Cardiac muscle cell (in vitro differentiated cells and primary cell): ENCODE measurements at places on chromosomes 2 and 18. TPM values are rescaled to one million over a fixed set of nuclear protein-coding genes. Genes with fewer than 3 reads are reported as not detected.

DNA sequence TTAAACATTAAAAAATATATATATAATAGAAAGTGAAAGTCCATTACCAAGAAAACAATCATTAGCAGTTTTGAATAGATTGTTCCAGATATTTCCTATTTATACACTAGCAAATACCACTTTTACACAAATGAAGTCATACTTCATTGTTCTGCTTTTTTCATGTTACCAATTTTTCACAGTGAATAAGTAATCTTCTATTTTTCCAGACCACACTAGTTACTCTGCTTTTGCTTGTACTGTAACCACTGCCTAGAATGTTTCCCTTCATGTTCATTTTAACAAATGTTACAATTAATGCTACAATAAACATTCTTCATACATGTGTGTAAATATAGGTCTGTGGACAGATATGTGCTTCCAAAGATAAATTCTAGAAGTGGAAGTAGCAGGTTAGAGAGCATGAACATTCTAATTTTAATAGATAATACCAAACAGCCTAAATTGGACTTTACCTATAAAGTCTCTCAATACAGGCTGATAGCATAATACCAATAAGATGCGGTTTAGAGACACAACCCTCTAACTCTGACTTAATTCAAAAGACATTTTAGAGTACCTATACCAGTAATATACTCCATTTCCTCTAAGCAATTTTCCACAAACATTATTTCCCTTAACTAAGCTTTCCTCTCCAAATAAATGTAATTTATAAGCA is 17.0 kb downstream of the ITSN2 start:
- DNase-seq = no peak

DNA sequence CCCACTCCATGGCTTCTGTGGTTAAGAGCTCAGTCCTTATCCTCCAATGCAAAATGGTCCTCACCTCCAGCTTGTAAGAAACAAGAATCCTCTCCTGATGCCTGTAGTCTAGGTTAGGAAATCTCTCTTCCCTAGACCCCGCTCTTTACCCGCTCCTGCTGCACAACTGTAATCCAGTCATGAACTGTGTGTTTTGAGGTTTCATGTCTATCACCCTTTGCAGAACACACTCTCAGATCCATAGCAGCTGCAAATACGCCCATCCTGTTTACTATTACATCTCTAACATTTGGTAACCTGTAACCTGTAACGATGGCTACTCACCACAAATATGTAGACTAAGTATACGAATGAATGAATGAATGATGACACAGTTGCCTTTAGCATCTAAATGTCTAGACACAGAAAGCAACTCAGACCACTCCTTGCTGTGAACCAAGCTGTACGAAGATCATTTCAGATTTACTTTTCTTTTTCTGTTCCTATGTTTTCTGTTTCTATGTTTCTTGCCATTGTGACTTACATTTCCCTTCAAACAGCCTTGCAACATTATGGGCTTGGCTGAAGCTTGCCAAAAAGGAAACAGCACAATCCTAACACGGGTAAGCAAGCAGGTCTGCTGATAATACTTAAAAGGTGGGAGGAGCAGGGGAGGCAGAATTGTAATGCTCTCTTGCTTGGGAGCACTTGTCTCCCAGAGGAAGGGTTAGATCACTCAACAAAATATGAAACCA is 53.7 kb downstream of the EPHA4 start:
- DNase-seq = no peak

DNA sequence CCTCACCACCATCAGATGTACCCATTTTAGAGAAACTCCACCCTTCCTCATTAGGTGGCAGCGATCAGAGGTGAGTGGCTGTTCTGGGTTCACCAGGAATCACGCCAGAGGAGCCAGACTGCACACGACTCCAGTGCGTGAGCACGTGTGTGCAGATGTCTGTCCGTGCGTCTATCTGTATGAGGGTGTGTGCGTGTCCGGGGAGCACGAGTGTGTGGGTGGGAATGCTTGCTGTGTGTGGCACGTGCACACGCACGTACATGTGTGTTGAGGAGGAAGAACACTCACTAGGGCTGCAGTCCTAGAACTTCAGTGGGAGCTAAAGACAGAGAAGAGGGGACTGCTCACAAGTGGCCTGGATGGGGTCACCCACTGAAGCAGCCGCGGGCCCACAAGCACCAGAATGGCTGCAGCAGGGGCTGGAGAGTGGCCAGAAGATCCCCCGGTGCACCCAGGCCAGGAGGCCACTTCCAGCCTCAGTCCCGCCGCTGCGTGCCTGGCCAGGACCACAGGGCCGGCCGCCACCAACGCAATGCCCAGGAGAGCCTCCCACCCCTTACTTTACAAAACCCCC is 13.9 kb downstream of the HDAC4 start:
- no peak for DNase-seq

GRCh38 chr2:24424387-24424786 is 64.1 kb upstream of the ITSN2 start:
- DNase-seq = no peak

- DNase-seq = no peak
Observed at GRCh38 chr2:182920089-182920488, 53.7 kb upstream of the FRZB start.

DNA sequence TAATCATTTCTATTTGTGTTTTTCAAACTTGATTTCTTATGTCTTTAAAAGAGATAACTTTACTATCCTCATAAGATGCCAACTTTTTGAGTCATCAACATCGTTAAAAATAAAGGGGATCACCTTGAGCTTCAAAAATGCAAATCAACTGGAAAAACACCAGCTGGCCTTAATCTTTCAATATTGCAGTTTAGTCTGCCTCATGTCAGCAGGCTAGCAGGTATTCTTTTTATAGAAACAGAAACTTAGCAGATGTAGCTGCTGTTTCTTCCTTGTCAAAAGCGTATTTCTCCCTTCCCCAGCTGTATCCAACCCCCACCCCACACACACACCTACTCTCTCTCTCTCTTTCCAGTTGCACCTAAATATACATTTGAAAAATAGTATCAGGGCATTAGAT is 154.1 kb upstream of the ZNF804A start:
- no peak for DNase-seq

DNA sequence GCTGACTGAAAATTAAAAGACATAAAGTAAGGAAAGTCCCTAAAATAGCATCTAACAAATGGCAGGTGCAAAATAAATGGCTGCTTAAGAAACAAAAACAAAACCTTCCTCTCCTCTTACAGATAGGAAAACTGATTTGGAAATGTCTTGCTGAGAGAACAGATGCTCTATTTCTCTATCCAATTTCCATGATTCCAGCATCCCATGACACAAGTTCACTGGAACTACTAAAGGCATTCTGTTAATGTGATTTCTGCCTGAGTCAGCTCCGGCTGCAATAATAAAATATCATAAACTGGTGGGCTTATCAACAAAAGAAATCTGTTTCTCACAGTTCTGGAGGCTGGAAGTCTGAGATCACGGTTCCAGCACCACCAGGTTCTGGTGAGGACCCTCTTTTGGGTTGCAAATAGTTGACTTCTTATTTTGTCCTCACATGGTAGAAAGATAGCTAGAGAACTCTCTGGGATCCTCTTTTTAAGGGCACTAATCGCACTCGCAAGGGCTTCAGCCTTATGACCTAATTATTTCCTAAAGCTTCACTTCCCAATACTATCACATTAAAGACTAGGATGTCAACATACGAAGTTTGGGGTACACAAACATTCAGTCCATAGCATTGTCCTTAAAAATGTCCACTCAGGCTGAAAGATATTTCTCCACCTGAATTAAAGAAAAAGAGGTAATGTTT is 78.2 kb upstream of the GALNT3 start:
- DNase-seq = no peak

DNA sequence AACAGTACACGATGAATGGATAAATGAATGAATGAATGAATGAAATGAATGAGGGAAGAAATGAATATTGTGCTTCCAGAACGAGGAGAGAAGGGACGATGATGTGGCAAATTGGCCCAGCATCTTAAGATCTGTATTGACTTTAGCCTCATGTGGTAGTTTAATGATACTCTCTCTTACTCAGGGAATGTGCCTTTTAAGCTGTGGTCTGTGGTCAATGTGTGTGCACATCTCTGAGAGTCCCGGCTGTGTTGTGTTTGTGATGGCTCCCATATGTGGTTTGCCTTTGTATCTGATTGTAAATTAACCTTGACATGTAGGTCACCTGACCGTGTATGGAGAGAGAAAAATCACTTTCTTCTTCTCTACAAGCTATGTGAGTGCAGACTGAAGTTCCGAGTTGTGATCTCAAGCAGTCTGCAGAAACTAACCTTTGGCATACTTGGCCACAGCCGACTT is 91.2 kb downstream of the NEDD4L start:
- no peak for DNase-seq

HOXD8 gene
- total RNA-seq = not detected in 2 replicates

DNA sequence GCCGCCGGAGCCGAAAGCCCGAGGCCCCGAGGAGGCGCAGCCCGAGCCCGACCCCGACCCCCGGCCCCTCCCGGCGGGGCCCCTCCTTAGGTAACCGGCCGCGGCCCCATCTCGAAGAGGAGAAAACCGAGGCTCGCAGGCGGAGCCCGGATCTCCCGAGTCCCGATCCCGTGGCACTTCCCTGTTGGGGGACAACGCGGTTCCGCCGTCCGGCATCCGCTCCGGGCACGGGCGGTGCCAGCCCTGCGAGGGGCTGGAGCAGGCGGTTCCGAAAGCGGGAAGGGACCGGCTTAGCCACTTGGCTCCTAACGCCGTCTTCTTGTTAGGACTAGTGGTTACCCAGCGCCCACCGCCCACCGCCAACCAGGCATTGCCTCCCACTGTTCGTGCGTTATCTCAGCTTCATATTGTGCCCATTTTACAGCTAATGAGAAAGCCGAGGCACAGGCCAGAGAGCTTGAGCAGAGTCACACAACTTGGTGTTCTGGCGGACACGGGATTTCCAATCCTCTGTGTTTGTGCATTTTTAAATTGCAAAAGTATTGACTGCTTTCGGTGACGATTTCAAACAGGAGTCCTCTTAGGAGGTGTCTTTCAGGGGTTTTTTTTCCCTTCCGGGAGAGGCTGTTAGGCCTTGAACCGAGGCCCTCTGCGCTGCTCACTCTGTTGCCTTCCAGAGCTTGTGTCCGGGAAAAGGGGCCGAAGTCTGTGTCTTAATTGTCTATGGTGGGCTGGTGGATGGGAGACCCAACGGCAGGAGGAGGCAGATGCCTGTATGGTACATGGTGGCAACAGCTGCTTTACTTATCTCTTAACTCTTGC is 562 bp downstream of the CENPA start:
- no peak for DNase-seq

- DNase-seq = no peak
Observed at GRCh38 chr2:73003027-73003426, 68.5 kb downstream of the SFXN5 start.

TBR1 gene
- total RNA-seq = 0.25 and 0.48 TPM in 2 replicates

SERPINB2 gene
- total RNA-seq = not detected in 2 replicates

GRCh38 chr2:199659207-199659606 is 191.8 kb downstream of the FTCDNL1 start:
- DNase-seq = peak; percentile 75

- no peak for DNase-seq
Observed at GRCh38 chr2:80459028-80459427, 154.5 kb upstream of the LRRTM1 start.

GRCh38 chr2:198628596-198628995 is 824.2 kb downstream of the PLCL1 start:
- no peak for DNase-seq

ADGRF3 gene
- total RNA-seq = 0.11 and 0.12 TPM in 2 replicates

GRCh38 chr2:113069676-113070605 is 2.2 kb downstream of the IL1F10 start:
- no peak for DNase-seq

DNA sequence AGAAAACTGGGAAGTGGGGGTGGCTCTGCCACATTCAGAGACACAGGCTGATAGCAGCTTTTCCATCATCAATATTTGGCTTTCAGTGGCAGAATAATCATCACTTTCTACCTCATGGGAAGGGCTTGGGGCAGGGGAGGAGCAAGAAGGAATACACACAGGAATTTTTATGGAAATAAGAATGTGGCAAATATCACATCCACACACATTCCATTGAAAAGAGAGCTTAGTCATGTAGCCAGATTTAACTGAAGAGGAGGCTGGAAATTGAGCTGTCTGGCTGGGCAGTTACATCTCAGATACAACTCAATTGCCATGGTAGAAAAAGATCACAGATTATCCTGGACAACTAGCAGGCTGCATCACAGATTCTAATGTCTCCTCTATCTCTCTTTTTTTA is 1474.0 kb upstream of the ACVR2A start:
- no peak for DNase-seq

DNA sequence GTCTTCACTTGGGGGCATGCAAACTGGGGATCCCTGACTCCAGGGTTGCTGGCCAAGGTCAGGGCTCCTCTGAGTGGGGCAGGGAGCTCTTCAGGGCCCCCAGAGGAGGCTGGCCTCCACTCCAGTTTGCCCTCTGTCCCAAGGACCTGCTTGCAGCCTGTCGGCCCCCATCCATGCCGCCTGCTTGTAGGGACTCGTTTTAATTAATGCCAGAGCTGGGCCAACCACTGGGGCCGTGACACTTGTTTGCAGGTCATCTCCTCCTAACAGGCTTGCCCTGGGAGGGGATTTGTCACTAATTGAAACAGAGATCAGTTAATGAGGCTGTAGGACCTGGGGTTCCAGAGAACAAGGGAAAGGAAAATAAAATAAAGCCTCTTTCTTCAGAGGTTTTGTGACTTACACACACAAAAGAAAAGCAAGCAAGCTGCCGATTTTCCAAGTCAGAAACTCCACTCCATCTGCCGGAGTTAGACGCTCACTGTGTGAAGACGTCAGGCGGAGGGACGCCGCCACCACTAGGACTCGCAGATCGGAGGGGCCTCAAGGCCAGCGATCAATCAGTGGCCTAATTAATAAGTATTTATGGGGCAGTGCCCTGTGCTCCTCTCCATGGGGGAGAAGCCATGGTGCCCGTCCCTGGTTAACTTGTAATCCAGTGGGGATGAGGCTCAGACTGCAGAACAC is 75.9 kb downstream of the SFXN5 start:
- no peak for DNase-seq

RAPGEF4 gene
- total RNA-seq = 8.5 and 21.2 TPM in 2 replicates

CLEC4F gene
- total RNA-seq = not detected in 2 replicates

MYCN gene
- total RNA-seq = 48.1 and 72.5 TPM in 2 replicates

CCDC195 gene
- total RNA-seq = not detected in 2 replicates

GULP1 gene
- total RNA-seq = 32.7 and 41.2 TPM in 2 replicates

DNA sequence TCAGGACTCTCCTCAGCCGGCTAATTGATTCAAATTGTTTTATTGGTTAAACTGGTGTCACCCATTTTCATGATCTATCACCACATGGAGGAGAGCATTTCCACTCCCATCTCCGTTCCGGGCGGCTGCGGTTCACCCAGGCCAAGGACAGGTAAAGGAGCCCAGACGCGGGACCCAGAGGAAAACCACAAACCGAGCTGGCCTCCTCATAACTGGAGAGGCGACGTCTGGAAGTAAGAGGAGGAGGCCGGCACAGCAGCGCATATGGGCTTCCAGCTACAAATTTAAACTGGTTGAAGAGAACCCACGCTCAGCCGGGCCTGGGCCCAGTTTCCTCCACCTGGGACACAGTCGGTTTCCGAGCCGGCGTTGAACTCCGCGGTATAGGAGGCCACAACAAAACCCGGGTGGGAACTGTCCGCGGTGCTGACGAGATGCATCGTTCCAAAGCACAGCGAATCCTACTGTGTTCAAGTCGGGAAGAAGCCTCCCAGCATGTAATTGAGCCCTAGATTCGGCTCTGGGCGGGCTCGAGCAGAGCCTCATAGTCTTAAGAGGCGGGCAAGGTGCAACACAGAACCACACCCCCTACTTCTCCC is 3.0 kb upstream of the SKOR2 start:
- peak; percentile 64 for DNase-seq
